Fibroblast of villous mesenchyme (primary cell): ENCODE measurements at places on chromosomes 3 and 15.
A peak's percentile ranks its signal among the peaks of the same experiment; 100 is the strongest.

- no peak for DNase-seq
These were observed 719.6 kb upstream of the NR2F2 start for GRCh38 chr15:95610945-95611344.

GRCh38 chr3:152051501-152052404 is 178.3 kb downstream of the SUCNR1 start:
- DNase-seq: peak; percentile 78

DNA sequence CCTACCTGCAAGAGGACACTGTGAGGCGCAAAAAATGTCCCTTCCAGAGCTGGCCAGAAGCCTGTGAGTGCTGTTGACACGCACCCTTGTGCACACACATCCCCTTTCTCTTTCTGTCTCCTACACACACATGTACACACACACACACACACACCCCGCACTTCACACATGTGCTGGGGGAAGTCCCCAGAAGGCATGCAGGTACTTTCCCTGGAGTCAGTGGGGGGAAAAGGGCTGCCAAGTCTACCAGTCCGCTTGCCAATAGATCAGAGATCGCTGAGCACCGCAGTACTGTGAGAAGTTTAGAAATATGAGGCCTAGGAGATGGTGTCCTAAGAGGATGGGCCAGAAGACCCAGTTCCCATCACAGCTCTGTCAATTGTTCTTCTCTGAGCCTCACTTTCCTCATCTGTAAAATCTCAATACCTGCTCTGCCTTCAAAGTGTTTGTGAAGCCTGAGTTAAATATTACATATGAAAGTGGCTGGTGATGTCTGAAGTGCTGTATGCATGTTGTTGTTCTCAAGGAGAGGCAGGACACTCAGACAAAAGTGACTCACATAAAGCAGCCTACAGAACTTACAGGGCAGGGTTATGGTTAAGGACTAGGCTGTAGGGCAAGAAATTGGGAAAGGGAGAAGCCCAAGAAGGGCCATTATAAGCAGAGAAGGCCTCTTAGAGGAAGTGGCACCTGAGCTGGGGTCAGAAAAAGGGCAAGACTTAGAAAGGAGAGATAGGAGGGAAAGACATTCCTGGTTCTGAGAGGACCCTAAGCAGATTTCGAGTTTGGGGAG is 6.8 kb downstream of the IL17RE start:
- DNase-seq: no peak

DNA sequence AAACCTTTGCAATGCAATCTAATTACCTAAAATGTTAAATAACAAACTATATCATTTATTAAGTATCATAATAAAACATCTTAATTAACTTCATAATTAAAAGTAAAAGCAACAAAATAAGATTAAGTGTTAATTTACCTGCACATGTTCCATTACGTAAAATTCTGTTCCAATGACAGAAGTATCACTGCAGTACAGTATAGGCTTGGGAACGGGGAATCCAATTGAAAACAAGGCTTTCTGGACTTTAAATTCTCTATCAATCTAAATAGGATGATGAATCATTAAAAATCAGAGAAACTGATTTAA is 17.1 kb downstream of the ACAD11 start:
- no peak for DNase-seq

DNA sequence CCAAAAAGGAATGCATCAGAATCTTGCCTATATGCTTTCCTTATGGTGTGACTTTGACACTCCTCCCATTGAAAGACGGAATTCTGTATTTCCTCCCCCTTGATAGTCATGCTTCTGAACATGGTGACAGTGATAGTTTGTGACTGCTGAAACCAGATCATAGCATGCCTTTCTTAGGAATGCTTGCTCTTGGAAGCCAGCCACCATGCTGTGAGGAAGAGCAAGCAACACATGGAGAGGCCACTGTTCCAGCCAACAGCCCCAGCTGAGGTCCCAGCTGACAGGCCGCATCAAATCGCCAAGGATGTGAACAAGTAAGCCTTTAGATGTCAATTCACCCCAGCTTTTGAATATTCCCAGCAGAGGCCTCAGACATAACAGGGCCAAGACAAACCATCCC is 100.1 kb downstream of the IGF2BP2 start:
- DNase-seq: no peak

DNA sequence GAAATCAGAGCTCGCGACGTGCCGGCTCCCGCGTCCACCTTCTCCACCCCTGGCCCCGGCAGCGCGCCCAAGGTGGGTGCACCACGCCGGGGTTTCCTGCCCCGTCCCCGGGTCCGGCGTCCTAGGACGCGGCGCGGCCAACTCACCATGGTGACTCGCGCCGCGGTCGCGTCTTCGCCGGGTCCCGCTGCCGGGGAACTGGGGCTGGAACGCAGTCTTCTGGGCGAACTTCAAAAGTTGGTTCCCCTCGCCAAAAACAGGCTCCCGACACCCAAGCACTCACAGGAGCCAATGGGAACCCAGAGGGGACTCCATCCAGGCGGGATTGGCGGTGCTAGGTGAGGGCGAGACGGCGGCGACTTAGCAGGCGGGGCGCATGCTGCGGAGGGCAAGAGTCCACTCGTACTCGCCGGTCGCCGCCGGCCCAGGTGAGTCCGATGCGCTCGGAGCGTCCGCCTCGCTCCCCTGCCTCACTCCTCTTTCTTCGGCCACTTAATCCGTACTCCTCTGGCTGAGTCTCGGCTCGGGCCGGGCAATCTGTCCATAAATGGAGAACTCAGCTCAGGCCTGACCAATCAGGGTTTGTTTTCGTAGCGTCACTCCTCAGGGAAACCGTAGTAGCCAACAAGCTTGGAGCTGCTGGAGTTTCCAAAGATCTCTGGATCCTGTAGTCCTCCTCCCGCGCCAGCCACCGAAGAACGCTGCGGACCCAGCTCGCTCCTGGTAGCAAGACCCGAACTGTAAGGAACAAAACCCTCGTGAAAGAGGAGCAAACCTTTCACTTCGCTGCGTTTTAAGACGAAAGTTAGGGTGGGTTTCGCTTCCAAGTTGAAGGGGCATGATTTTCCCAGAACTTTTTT is at the start of gene MYO1E:
MYO1E (minus strand) TSS at position 520 of the 860 bp plus-strand sequence; CDS start at position 149, 371 bp downstream.
- DNase-seq: peak; percentile 98

- DNase-seq: peak; percentile 88
These were observed 70.0 kb upstream of the LIMD1 start for GRCh38 chr3:45524565-45524964.

GRCh38 chr3:8822141-8822540 is 52.7 kb upstream of the OXTR start:
- peak; percentile 77 for DNase-seq

DNA sequence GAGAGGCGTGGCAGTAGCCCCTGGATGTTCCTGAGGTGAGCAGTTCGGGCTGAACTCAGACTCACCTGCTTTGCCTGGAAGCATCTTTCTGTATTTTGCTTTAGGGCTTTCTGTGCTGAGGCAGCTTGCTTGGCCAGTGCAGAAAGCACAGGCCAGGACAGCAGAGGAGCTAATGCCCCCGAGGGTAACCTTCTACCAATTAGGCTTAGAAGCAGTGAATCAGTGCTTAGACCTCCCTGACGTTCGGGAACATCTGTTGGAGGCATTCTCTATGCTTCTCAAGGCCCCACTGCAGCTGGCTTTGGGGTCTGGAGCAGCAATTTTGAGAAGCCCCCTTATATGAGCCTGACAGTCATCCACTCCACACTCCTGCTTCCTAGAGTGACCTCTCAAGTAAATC is 350.7 kb upstream of the PROK2 start:
- DNase-seq: no peak

GRCh38 chr3:171260899-171261298 is 199.3 kb downstream of the TNIK start:
- DNase-seq: no peak
